ENCODE measurements at places on chromosomes 12 and 14. TPM values are rescaled to one million over a fixed set of nuclear protein-coding genes. Genes with fewer than 3 reads are reported as not detected.

The KIF5A gene
- 8.9 TPM for polyA plus RNA-seq

The AKAP5 gene
- polyA plus RNA-seq: 0.28 TPM

The DBX2 gene
- polyA plus RNA-seq: not detected

The TAS2R8 gene
- not detected for polyA plus RNA-seq

The NRL gene
- 0.88 TPM for polyA plus RNA-seq

The KRT82 gene
- not detected for polyA plus RNA-seq

The LRRC43 gene
- 1.4 TPM for polyA plus RNA-seq

The TSHR gene
- not detected for polyA plus RNA-seq

The PSEN1 gene
- polyA plus RNA-seq: 9.0 TPM

The GPRC5D gene
- polyA plus RNA-seq: not detected

The UBE3B gene
- 31.9 TPM for polyA plus RNA-seq

The PTCSC3 gene
- not detected for polyA plus RNA-seq

The CTSG gene
- not detected for polyA plus RNA-seq

The MUCL1 gene
- not detected for polyA plus RNA-seq

The IL31 gene
- not detected for polyA plus RNA-seq

The CLEC2A gene
- polyA plus RNA-seq: not detected

The ABCD2 gene
- polyA plus RNA-seq: 0.10 TPM

The BCL11B gene
- not detected for polyA plus RNA-seq

The TMEM229B gene
- polyA plus RNA-seq: 0.16 TPM

The GSG1 gene
- polyA plus RNA-seq: 0.68 TPM

The OR4E2 gene
- polyA plus RNA-seq: not detected

The LALBA gene
- polyA plus RNA-seq: not detected

The FGF23 gene
- not detected for polyA plus RNA-seq

The A2M gene
- polyA plus RNA-seq: 0.02 TPM

The CLEC9A gene
- polyA plus RNA-seq: not detected

The MYBPC1 gene
- not detected for polyA plus RNA-seq

The GRIP1 gene
- 0.03 TPM for polyA plus RNA-seq

The ASB8 gene
- polyA plus RNA-seq: 13.8 TPM
